ENCODE measurements at places on chromosomes 6 and 20. TPM values are rescaled to one million over a fixed set of nuclear protein-coding genes. Genes with fewer than 3 reads are reported as not detected.

- DNase-seq: no peak
Observed at GRCh38 chr20:39745380-39745779, 783.2 kb downstream of the DHX35 start.

- DNase-seq: peak; percentile 68
Observed at GRCh38 chr6:100620085-100620840, 155.5 kb upstream of the SIM1 start.

- no peak for DNase-seq
Observed at GRCh38 chr6:127924440-127924839, 23.6 kb upstream of the THEMIS start.

- no peak for DNase-seq
Observed at GRCh38 chr6:119240257-119241110, 109.1 kb downstream of the MAN1A1 start.

DNA sequence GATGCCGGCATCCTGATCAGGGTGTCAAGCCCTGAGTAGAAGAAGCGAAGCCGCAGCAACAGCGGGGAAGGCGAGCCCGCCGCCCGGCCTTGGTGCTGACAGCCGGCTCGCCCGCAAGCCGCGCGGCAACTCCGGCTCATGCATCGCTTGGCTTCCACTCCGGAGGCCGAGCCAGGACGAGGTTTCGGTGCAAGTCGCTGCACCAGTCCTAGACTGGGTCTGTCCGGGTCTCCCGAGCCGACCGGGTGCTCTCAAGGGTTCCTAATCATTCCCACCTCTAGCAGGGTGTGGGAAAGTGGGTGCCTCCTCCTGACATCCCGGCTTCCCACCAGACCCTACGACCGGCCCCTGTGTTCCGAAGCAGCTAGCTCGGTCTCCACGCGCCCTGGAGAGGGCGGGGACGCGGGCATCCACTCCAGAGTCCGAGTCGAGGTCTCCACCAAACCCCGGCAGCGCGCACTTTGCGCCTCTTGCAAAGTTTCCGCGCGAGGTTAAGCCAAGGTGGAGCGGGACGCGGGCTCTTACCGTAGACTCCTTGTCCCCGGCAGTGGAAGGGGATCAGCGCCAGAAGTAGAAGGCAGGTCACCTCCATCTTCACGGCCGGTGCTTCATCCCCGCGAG is 1.4 kb downstream of the MDGA1 start:
- DNase-seq: no peak

DNA sequence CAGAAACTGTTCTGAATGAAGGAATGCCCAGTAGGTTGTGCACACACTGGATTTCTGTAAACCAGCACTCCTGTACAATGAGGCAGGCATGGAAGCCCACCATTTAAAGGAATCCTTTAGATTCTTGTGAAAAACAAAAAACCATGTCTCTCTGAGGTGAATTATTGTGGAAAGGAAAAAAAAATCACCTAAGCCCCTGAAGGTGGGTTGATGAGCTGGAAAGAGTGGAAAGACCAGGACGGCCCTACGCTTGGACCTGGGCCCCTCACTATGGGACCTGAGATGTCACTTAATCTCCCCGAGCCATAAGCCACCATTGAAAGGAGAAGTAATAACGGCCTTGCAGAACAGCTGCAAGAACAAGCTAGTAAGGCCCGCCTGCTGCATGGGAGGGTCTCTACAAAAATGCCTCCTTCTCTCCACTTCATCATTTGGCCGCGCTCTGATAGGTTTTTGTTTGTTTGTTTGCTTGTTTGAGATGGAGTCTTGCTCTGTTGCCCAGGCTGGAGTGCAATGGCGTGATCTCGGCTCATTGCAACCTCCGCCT is 68.8 kb downstream of the RAB44 start:
- DNase-seq: no peak

DNA sequence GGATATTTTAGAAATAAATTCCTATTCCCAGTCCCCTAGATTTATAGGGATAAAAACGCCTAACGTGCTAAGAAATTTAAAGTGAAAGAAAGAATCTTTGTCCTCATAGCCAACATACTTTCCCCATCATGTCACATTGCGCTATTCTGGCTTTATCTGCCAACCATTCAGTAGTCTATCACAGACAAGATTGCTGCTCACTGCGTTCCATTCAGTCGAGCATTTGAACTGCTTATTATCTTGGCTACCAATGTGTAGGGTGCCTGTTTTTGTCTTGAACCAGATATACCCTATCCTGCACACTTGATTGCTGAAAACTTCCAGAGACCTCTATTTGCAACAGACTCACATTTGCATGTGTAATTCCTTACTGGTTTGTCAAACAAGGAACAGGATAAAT is 751.5 kb downstream of the EPHA7 start:
- no peak for DNase-seq

The UBD gene
- total RNA-seq: not detected

The PRR18 gene
- total RNA-seq: 0.14 TPM
